ENCODE measurements at places on chromosomes 16 and 17.

DNA sequence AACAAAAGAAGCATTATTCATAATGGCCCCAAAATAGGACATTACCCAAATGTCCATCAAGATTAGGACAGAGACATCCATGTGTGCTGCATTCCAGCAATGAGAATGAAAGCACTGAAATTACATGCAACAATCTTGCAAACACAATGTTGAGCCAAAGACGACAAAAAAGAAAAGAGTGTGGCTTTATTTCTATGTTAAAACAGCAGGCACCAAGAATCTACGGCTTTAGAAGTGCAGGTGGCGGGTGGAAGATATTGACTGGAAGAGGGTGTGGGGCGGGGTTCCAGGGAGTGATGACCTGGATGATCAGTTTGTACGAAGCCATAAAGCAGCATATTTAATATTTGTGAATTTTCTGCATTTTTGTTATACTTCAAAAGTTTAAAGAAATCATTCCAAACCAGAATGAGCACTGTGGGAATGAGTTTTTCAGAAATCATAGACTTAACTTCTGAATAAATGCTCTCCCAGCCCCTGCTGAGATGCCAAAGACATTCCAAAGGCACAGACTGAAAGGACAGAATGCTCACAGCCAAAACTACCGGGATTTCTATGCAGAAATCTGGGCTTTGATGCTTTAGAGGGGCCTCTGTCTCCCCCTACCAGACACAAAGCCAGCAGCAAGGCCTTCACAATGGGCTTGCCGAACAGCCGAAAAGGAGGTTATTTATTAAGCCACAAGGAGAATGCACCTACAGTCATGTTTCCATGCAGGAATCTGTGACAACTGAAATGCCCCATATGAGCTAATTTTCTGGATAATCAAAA lies 361.6 kb downstream of the GRIN2A start:
- DNase-seq: no peak

DNA sequence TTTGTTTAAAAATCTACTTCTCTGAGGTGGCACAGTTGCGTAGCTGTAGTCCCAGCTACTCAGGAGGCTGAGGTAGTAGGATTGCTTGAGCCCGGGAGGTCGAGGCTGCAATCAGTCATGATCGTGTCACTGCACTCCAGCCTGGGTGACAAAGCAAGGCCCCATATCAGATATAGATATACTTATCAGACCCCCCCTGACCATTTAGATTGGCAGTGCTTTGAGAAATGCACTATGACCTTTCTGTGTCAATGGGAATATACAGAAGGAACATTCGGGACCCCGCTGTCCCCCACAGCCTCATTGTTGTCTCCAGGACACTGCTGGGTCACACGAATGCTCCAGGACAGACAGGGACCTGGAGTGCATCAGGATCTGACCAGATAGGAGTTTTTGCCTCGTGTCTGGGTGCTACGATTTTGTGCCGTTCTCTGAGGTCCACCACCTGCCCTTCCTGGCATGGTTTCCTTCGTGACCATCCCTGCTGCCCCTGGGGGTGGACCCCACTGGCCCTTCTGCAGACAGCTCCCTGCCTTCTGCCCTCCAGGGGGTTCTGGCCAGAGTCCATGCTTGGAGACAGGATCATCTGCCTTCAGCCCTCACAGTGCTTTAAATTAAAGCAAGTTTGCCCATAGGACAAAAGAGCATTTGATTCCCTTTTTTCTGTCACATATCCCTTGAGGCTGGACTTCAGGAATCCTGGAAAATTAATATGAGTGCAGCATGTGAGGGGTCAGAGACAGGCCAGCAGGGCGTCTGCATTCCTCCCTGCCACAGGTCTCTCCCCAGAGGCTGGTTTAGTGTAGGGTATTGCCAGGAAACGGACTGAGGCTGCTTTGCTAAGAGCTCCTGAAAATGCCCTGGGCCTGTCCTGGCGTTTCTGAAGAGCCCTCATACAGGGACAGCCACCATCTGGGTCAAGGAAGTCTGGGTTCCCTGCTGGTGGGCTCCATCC lies 19.3 kb downstream of the PLD6 start:
- DNase-seq: no peak

GRCh38 chr17:73929860-73930430 lies 273.5 kb upstream of the RPL38 start:
- DNase-seq: no peak

GRCh38 chr17:53819956-53820355 lies 2.8 kb upstream of the KIF2B start:
- no peak for DNase-seq

DNA sequence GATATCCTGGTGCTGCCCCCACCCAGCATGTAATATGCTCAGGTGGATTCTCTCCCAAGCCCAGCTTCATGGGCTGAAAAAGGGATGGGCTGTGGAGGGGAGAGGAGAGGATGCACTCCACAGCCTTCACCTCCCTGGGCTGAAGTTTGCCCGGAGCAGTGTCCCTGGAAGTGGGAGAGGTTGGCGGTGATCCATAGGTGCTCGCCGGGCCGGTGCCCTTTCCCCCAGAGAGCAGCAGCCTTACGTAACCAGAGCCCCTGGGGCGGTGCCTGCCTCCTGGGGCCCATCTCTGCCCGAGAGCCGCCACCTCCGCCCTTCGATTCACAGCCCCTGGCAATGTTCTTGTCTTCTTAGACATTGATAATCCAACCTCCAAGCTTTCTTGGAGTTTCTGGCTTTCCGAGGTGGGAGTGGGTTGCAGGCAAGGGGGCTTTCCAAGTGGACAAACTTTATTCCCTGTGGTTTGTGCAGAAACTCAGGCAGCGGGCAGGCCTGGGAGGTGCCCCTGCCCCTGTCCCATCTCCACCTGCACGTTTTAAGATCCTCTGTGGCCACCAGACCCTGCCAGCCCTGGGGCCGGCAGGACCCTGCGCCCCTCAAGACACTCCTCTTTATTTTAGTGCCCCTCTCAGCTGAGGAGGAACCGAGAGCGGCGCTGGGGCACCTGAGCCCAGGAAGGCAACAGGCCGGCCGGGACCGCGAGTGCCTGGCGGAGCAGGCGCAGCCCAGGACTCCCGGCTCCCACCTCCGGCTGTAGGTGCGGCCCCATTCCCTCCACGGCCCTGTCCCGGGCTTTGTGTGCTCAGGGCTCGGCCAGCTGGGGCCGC lies 3.1 kb upstream of the WDR90 start:
- DNase-seq: no peak

DNA sequence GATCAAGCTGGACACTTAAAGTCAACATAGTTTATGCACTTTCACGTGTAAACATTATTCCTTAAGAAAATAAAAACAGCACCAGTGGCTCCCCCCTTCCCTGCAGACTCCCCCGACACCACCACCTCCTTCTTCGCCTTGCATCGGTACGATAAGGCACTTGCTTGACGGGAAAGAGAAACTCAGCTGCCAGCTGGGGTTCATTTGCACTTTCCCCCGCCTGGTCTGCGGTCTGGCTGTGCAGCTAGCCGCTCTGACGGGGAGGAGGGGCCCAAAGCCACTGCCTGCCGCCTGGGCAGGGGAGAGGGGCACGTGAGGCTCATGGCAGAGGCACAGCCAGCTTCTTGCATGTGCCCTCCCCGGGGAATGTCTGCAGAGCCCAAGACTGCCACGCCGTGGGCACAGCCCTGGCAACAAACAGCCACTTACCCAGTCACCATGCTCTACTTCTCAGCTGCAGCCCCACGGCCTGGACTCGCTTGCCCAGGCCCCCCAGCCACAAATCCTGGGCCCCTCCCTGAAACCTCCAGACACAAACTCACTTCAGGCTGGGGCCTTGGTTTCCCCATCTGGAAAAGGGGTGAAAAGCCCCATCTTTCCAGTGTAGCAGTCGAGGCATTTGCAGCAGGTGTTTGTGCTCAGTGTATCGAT lies 16.5 kb upstream of the PRM1 start:
- peak; percentile 92 for DNase-seq

DNA sequence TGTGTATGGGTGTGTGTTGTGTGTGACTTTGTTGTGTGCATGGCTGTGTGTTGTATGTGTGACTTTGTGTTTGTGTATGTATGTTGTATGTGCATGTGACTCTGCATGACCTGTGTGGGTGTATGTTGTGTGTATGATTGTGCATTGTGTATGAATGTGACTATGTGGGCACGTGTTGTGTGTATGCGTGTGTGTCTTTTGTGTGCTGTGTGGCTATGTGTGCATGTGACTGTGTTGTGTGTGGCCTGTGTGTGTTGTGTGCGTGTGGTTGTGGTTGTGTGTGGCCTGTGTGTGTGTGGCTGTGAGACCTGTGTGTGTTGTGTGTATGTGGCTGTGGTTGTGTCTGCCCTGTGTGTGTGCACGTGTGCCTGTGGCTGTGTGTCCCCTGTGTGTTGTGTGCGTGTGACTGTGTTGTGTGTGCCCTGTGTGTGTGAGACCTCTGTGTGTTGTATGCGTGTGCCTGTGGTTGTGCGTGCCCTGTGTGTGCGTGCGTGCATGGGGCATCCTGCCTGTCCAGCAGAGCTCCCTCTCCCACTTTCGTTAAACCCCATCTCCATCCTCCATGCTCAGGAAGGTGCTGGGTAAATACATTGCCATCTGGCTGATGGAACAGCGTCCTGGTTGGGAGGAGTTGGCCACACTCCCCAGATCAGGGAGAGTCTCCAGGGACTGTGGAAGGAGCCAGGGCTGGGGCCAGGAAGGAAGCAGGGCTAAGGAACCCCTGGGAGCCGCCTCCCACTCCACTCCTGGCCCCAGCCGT lies 90.1 kb upstream of the GSE1 start:
- no peak for DNase-seq

DNA sequence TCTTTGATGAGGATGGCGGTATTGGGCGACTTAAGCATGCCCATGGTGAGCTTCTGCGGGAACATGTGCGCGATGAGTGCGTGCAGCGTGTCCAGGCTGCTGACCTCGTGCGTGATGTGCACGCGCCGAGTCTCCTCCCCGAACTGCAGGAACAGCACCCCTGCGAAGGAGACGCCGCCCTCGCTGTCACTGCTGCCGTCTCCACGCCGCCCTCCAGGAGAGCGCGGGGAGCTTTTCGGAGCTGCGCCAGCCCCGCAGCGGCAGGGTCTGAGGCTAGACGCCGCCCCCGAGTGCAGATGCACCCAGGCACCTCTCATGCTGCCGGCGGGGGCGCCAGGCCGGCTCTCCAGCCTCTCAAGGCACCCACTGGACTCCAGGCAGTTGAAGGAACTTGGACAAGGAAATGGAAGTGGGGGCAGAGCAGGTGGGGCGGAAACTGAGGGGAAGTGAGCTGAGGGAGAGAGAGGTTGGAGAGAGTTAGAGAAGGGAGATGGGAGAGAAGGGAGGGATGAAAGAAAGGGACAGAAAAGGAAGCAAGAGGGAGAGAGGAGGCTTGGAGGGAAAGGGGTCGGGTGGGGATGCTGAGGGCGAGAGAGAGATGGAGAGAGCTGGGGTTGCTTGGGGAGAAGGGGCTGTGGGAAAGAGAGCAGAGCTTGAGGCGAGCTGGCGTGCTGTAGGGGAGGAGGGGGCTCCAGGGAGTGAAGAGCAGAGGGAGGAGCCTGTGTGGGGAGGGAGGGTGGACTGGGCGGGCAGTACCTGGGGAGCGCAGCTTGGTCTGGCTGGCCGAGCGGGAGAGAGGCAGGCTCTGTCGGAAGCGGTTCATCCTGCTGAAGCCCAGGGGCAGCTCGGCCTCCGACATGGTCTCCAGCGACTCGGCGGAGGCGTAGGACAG lies 42.1 kb downstream of the SRCIN1 start:
- no peak for DNase-seq

- DNase-seq: no peak
These were observed 105.8 kb upstream of the TNRC6C start for GRCh38 chr17:77852731-77853130.

DNA sequence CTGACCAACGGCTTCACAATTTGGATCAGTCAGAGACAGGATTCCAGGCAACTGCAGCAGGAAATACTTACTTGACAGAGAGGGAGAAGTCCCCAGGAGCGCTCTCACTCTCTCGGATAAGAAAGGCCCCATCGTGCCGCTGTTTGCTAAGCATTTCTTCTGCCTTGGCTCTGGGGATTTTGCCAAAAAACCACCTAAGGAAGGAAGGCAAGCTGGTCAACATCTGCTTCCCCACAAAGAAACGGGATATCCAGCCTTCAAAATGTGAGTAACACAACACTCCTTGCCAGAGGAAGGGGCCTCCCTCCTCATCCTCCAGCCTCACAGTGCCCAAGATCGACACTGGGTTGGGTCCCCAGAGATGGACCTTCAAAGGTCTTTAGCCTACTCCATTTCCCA lies 36.6 kb upstream of the SLC25A19 start:
- peak; percentile 54 for DNase-seq

- no peak for DNase-seq
These were observed 901.7 kb downstream of the KCNJ2 start for GRCh38 chr17:71071041-71071440.

DNA sequence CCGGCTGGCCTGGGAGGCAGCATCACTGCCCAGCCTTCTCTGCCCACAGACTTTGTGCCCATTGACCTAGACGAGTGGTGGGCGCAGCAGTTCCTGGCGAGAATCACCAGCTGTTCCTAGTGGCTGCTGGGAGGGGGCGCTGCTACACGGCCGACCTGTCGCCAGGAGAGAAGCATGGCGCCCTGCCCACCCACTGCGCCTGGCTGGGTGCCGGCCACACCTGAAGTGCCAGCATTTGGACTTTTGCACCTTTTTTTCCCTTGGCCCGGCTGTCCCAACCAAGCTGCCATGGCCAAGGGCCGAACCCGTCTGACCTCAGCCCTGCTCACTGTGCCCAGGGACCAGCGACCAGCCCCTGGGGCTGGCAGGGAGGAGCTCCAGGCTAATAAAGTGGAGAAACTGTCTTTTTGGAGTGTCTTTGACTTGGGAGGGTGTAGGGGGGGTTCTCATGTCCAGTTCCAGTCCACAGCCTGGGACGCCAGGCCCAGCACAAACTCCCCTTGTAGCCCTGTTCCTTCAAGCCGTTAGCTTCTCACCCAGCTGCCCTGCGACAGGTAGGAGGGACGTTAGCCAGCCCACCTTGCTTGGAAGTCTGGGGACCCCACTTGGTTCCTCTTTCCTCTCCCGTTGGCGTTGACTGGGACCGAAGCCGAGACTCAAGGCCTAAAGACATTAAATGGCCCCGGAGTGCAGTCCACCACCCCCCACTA lies 939 bp upstream of the WDR90 start:
- peak; percentile 68 for DNase-seq

DNA sequence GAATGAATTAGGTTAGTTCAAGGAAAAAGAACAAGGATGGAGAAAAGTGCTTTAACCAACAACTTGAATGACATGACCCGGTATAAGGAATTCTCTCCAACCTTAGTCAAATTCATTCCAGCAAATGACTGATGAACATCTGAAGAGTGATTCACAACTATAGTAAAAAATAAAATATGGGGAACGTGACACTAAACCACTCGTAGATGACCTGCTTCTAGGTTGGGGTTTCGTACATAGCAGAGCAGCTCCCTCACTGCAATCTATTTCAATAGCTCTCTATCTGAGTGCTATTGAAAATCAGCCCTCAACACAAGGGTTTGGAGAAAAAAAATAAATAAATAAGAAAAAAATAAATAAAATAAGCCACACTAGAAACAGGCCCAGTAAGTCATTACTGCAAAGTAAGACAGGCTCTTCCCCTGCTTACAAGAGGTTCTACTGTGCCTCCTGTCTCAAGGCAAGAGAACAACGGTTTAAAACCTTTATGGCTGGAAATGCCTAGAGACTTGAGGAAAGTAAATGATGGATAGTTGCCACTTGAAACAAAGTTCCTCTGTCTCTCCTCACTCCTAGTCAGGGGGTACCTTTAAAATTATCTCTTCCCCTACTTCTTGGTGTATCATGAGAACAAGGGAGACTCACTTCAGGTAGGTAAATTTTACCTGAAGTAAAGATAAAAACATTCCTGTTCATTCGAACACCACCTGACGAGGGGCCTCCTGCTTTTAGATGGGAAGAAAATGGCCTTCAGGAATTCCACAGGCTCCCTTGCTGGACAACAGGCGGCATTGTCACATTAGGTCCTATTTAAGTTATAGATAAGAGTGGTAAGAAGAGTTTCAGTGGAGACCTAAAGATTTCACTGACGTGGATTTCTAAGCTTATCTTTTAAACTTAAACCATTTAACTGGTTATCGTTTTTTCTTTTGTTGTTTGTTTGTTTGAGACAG lies 20.5 kb downstream of the COG7 start:
- DNase-seq: no peak
